ENCODE measurements at places on chromosomes 7 and 10.

DNA sequence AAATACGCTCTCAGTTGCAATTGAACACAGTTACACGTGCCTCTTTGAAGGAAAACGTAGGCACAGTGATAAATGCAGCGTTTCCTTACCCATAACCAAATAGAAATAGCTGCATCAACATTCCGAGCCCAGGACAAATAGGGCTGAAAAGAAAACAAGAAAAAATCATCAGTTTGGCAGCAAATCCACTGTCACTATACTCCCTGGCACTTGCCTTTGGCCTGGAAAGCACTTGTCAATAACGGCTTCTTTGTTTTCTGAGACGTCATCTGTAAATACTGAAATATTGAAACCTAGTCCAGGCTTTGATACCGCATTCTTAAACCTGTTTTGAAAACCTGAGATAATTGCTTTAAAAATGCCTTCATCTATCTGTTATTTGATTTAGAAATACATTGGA, 167.2 kb upstream of the AKR1E2 start:
- no peak for DNase-seq

GRCh38 chr10:119602241-119603095, 5.7 kb upstream of the TIAL1 start:
- peak; percentile 43 for DNase-seq

DNA sequence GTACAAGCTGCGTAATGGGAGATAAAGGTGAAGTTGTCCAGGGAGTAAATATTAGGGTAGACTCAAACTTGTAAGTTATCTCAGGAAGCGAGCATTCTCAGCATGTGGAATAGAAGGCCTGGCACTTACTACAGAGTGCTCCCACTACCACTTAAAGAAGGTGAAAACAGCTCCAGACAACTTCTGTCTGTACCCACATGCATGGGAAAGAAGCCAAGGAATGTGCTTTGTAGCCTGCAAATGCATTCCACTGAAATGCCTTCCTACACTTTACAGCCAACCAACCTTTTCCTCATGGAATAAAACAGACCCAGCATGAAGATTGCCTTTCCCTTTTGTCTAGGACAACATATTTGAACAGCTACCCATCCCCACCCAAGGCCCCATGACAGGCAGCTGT, 45.4 kb upstream of the NPSR1 start:
- DNase-seq: no peak

GRCh38 chr7:149070372-149071125, 20.0 kb downstream of the ZNF786 start:
- no peak for DNase-seq

DNA sequence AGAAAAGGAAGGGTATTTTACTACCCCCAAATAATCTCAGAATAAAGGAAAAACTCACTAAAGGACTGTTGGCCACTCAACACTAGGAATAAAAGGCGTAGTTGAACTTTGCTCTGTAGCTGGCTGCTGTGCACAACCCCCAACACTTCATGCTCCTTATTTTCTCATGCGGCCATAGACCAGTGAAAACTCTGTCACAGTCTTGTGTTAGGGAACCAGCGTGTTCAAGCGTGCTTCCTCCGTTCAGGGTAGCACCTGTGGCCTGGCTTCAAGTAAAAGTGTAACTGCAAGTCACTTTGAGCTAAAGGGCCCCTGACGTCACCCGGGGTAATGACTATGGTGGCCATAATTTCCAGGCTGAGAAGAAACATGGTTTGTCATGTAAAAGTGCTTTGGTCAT, 27.0 kb downstream of the BLNK start:
- no peak for DNase-seq

GRCh38 chr10:11377267-11377666, 234.2 kb downstream of the USP6NL start:
- no peak for DNase-seq

Data from CD4-positive, alpha-beta T cell treated with Interleukin-21 for 1 hour (primary cell).